ENCODE measurements at places on chromosomes 3 and 15.

- DNase-seq, result peak; percentile 16
Observed at GRCh38 chr3:127697551-127698240, 24.9 kb downstream of the ABTB1 start.

DNA sequence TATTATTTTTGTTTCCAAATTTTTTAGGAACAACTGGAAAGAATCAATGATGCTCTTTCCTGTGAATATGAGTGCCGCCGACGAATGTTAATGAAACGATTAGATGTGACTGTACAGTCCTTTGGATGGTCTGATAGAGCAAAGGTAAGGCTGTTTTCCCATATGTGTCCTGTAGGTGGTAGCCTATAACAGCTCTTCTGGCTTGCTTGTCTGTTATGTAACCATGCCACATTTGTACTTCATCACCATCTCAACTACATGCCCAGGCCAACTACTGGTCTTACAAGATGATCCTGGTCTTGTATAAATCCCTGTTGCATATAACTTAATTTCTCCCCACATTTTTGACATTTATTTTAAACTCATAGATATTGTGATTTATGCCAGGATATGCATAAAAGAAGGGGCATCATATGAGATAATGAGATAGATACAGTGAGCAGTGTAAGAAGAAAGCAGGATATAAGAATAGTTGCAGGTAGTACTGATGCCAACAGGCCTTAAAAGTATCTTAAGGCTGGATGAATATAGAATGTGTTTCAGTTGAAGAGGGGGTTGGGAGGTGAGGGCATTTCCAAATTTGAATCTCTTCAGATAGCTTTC is 20.3 kb downstream of the FAM98B start:
- no peak for DNase-seq

GRCh38 chr15:27278761-27279160 is 307.8 kb downstream of the GABRG3 start:
- no peak for DNase-seq

DNA sequence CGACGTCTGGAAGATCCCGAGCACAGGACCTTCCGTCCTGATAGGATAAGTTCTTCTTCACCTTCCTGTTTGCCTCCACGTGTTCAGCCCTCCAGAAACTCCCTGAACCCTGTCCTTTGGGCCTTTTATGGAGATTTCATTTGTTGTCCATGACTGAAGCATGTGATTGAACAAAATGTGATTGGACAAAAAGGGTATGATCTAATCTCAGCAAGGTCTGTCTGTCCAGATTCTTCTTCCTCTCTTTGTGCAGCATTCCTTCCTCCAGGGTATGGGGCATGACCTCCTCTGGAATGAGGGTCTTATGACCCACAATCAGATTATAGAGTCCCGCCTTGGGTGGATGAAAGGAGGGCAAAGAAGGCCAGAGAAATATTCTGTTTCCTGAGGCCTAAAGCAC is at the start of gene CYP19A1:
Gene CYP19A1, minus strand, starts transcription at position 101 of the 400 bp plus-strand sequence. CDS start 95,684 bp downstream, outside the sequence.
- no peak for DNase-seq

DNA sequence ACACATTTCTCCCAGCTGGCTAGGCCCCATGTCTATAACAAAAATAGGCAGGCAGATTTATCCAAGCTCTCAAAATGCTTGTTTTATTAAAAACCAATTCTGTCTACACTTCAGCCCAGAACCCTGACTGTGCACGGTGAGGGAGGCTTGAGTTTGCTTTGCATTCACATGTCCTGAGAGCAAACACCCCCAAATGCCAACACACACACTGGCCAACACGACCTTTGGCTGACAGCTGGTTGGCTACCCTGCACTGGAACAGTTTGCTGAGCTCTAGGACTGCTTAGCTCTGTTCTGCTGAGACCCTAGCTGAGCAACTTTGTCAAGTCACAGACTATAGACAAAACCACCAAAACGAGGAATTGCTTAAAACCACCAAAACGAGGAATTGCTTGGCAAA is 3.6 kb downstream of the STIMATE start:
- DNase-seq, result no peak

DNA sequence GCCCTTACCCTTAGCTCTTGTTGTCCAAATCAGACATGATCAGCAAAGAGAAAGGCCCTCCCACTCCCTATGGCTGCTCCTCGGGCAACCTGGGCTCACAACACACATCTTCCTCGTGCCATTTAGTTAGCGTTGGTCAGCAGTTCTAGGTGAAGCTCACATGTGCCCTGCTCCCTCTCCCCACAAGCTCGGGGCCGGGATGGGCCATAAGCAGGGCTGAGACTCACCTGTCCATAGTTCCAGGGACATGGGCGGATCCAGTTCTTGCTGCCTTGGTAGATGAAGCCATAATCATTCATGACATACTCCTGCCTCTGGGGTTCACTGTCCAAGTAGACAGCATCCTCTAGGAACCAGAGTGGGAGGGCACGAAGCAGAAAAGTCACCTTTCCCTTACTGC is 10.4 kb downstream of the TGM5 start:
- no peak for DNase-seq

- DNase-seq, result no peak
Observed at GRCh38 chr3:195886181-195887141, 21.9 kb downstream of the TNK2 start.

DNA sequence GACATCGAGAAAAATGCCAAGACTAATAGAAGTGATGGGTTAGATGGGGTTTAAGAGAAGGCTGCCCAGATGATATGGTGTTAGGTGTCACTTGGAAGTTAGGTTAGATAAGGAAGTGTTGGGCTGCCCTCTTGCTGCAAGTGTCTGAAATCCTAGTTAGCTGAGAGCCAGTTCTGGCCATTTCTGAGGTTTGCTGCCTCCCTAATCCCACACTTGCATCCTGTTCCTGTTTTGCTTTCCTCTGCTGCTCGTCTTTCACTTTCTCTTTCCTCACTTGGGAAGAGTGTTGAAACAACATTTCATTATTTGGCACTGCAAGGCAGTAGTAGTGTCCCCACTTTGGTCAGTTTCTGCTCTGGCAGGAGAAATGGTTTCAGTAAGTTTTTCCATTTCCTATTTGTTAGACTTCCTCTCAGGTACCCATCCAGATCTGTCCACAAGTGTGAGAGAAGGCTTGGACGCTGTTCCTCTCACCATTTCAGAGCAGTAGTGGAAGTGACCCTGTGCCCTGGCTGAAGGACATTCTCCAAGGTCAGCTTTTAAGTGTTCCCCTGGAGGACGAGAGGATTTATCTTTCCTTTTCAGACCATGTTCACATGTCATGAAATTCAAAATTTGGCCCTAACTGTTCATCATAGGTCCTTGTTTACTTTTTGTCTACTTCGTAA is 93.3 kb downstream of the ADAMTSL3 start:
- DNase-seq, result no peak

DNA sequence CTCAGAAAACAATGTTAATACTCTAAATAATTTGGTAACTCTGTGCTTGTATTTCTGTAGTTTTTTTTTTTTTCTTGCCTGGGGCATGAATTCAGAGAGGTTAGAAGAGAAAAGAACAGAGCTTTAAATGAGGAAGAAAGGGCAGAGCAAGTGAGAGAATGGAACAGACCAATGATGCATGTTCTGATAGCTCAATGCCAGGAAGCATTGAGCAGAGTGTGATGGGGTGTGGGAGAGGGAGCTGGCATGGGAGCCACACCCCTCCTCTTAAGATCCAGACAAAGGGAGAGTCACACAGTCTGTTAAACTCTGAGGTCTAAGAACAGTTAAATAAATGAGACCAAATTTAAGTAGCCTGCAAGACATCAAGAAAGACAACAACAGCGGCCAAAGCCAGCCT is 538.6 kb downstream of the TUSC7 start:
- DNase-seq, result no peak

DNA sequence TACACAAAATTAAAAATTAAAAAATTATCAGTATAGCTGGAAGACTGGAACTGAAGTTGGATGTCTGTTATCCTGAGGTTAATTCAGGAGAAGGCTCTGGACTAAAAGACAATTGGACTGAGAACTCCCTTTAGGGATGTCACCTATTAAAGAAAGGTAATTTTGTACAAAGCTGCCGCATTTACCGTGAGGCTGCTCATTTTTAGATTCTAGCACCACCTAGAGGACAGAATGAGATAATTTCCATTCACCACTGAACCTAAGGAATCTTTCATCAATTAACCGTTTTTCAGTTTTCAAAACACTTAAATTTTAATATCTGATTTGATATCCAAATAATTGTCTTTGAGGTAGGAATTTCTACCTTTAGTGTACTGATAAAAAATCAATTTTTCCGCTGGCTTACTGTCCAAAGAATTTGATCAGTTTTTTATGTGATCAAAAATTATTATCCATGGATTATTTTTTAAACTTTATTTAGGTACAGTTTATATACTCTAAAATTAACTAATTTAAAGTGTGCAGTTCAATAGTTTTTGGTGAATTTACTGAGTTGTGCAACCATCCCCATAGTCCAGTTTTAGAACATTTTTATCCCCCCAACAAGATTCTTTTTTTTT is 106.7 kb upstream of the TNIK start:
- no peak for DNase-seq

GRCh38 chr3:186098740-186099139 is 10.1 kb downstream of the ETV5 start:
- DNase-seq, result no peak

DNA sequence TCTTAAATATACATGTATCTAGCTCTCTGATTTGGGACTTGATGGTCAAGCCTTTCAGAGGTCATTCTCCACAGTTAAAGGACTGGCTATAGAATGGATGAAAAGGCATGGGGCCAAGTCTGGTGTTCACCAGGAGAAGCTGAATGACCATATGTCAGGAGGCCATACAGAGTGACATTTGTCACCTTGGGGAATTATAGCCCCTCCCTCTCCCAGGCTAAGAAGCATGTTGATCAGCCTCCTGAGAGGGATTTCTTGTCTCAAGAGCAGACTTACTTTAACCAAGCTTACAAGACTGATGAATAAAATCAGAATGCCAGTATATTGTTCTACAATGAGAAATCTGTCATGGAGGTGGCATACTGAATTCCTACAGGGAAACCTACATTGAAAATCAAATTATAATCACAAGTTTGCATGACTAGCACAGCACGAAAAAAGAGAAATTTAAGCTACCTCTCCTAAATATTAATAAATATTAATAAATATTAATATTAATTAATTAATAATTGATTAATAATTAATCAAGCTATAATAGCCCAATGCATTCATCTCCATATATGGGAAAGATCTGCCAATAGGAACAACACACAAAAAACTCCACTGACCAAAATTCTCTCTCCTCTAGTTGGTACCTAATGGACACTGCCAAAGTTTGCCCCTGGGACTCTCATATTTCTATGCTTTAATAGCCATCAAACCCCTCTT is 47.3 kb downstream of the ATP8B4 start:
- no peak for DNase-seq
